Activated CD8-positive, alpha-beta memory T cell treated with anti-CD3 and anti-CD28 coated beads for 1 hour (primary cell): ENCODE measurements at places on chromosomes 3 and 15.

- no peak for DNase-seq
Measured at GRCh38 chr3:137770066-137770834, 6.1 kb downstream of the SOX14 start.

- no peak for DNase-seq
Measured at GRCh38 chr3:159749406-159749805, 239.2 kb upstream of the IL12A start.

DNA sequence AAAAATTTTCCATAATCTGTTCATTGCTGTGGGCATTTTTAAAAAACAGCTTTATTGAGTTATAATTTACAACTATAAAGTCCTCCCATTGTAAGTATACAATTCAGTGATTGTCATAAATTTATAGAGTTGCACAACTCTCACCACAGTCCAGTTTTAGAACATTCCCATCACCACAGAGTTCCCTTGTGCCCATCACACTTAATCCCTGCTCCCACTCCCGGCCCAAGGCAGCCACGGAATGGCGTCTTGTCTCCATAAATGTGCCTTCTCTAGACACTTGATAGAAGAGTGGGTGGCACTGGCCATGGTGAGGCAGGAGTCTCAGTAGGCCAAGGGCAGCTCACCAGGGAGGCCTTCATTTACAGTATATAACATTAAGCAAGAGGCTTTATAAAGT is 6.3 kb downstream of the TSEN2 start:
- no peak for DNase-seq

- DNase-seq: no peak
Measured at GRCh38 chr3:16940769-16941700, 56.3 kb downstream of the PLCL2 start.

GRCh38 chr15:48090115-48090514 is 30.7 kb upstream of the SLC24A5 start:
- DNase-seq: no peak

- DNase-seq: no peak
Measured at GRCh38 chr15:56454836-56455235, 10.1 kb downstream of the MNS1 start.

GRCh38 chr3:187735837-187736236 is 9.4 kb downstream of the BCL6 start:
- DNase-seq: no peak

- peak; percentile 52 for DNase-seq
Measured at GRCh38 chr15:66603301-66604179, 37.7 kb upstream of the LCTL start.

DNA sequence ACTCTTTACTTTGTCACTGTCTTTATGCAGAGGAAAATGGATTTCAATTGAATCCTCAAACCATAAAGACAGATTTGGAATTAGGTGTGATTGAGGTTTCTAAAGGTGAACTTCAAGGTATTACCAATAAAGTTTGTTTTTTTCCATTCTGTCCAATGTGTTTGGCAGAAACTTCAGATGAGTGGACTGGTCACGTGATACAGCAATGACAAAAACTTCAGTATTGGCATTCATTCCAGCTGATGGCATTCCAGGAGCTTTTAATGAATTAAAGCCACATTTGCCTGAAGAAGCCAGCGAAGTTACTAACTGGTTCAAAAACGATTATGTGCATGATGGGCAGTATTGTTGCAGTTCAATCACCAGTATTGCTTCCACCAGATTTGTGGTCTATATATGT is 4.5 kb upstream of the MASP1 start:
- no peak for DNase-seq

DNA sequence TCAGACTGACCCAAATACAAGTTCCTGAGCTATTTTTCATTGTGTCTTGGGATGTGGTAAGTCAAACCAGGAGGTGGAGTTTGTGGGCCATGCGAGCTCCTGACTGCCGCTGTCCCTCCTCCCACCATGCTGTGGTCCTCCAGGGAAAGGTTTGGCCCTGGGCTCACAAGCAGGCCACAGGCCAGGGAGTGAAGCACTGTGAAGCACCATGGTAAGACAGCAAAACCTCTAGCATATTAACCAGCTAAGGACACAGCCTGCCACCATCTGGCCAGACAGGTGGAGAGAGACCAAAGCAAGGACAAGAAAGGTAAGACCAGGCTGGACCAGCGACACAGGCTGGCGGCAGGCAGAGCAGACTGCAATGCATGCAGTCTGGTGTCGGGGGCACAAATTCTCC is 15.3 kb downstream of the RAB43 start:
- DNase-seq: no peak

GRCh38 chr3:141336672-141337522 is 31.4 kb upstream of the ZBTB38 start:
- no peak for DNase-seq

DNA sequence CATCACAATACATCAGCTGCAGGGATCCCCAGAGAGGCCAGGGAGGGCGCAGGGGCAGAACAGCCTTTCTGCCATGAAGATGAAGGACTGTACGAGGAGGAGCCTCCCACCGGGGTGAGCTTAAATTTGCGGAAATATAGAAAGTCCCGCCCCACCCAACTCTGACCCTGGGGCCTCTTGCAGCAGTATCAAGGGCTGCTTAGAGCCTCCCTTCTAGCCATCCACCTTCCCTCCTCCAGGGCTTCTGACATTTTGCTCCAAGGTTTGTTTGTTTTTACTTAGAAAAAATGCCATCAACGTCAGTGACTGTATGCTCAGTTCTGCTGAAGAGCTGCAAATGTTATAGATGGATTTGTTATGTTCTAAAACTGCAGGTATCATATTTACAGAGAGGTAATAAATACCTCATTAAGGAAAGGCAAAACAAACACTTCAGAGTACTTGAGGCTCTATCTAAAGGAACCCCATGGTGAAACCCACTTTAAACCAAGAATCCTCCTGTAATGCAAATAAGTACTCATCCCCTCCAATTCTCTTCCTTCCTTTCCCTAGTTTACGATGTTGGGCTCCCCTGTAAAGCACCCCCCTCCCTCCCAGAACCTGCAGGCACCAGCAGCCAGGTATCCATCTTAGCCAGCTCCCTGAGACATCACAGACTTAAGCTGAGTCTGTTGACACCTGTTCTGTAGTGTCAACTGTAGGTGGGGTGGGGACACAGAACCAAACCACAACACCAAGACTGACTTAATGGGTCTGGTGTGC is 30.5 kb downstream of the RFTN1 start:
- no peak for DNase-seq

DNA sequence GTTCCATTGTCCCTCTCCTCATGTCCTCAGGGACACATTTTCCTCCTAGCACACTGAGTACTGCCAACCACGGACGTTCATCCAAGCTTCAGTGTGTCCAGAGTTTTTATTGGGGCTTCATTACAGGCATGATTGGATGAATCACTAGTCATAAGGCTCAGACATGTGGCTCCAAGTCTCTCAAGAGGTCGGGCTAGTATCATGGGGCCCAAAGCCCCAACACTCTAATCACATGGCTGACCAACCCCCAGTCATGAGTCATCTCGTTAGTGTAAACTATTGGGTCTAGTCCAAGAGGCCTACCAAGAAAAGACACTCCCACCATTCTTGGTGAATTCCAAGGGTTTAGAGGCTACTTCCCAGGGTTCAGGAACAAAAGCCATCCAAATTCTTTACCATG is 4.4 kb downstream of the TERC start:
- DNase-seq: no peak

GRCh38 chr3:132326251-132326650 is 9.0 kb downstream of the ACP3 start:
- DNase-seq: no peak

DNA sequence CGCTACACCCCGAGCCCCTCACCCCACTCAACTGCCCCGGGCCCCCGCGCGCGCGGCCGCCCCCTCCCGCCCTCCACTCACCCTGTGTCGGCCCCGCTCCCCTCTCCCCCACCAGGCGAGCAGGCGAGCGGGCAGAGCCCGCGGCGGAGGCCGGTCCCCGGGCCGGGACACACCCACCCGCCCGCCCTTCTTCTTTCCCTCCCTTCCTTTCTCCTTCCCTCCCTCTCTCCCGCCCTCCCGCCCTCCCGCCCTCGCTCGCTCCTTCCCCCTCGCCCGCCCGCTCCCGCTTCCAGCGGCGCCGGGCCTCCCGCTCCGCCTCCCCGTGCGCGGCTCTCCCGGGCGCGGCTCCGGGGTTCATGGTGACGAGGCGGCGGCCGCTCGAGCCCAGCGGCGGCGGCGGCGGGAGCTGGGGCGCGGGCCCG is at the start of gene CTDSPL:
Gene CTDSPL (plus strand): TSS at position 261 of the 422 bp plus-strand sequence. CDS start 320 bp downstream, outside the sequence.
- DNase-seq: no peak

DNA sequence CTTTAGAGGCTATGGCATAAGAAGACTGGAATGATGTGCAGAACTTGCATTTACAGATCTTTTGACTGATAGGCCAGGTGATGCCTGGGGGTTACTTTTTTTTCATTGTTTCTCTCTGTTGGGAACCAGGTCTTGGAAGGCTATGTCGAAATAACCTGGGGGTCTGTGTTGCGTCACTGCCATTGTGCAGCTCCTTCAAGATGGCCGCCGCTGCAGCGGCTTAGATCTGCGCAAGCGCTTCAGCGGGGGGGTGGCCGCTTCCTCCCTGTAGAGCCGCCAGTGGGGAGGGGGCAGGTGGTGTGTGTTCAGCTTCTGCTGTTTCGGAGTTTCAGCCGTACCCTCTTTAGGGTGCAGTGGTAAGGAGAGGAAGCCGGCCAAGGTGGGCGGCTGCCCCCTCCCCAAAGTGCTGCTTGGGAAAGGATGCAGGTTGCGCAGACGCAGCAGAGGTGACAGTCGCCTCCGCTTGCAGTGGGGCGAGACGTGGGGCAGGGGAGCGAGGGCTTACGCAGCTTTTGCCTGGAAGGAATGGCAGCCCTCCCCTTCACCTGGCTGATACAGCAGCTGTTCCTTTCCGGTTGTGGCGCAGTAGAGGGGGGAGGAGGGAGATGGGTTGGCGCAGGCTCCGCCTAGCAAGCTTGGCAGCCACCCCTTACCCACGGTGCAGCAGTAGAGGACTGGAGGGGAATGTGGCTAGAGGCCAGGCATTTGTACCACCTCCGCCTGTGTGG is 1.5 kb downstream of the SNRPN start:
- DNase-seq: peak; percentile 58

- no peak for DNase-seq
Measured at GRCh38 chr15:89383365-89384175, 48.9 kb upstream of the POLG start.

DNA sequence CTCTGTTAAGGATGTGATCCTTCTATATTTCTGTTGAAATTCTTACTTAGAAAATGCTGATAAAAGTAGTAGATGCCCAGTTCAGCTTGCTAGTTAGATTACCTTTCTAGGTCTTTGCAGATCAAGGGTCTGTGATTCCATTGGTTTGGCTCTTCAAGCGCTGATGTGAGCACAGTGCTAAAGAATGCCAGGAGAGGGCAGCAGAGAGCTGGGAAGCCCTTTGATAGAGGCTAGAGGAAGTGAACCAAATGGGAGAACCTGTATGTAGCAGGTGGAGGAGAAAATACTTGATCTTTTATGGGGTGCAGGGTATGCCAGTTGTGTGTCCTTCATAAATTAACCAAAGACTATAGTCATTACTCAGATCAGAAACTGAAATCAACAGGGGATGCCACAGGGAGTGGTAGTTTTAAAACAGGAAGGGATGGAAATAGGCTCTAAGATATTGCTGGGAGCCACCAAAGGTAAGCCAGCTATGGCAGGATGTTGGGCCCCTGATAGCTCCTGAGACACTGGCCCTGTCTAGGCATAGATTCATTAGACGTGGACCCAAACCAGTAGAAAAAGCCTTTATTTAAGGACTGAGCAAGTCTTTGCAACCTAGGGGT is 677.4 kb downstream of the SQOR start:
- DNase-seq: peak; percentile 28

GRCh38 chr3:128050597-128050996 is 1.6 kb upstream of the SEC61A1 start:
- no peak for DNase-seq

DNA sequence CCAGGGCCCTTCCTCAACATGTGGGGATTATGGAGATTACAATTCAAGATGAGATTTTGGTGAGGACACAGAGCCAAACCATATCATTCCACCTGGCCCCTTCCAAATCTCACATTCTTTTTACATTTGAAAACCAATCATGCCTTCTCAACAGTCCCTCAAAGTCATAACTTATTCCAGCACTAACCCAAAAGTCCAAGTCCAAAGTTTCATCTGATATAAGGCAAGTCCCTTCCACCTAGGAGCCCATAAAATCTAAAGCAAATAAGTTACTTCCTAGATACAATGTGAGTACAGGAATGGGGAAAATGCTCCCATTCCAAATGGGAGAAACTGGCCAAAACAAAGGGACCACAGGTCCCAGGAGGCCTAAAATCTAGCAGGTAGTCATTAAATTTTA is 309.5 kb upstream of the SLITRK3 start:
- no peak for DNase-seq

GRCh38 chr3:81043660-81044199 is 717.7 kb downstream of the GBE1 start:
- no peak for DNase-seq

GRCh38 chr3:72255191-72255590 is 470.2 kb upstream of the PROK2 start:
- no peak for DNase-seq

GRCh38 chr3:135192929-135193328 is 397.9 kb downstream of the EPHB1 start:
- no peak for DNase-seq

DNA sequence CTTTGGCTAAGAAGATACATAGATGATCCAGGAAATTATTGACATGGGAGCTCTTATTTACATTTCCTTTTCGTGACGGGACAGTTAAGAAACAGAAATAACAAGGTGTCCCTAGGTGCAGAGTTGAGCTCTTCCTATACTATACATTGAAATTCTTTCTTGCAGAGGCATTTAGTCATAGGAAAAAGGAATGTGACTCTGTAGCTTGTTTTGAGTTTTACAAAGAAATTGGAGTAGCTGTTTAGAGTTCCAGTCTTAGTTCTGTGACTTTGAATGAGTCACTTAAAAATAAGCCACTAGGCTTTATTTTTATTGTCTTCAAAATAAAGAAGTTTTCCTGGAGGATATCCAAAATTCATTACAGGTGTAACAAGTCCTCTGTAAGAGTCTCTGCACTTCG is 723.5 kb upstream of the SGO1 start:
- no peak for DNase-seq

GRCh38 chr15:57662091-57662744 is 44.3 kb upstream of the POLR2M start:
- DNase-seq: no peak

GRCh38 chr15:76153241-76154197 is 93.7 kb downstream of the TMEM266 start:
- no peak for DNase-seq

- no peak for DNase-seq
Measured at GRCh38 chr3:72798552-72799195, 49.6 kb downstream of the SHQ1 start.

DNA sequence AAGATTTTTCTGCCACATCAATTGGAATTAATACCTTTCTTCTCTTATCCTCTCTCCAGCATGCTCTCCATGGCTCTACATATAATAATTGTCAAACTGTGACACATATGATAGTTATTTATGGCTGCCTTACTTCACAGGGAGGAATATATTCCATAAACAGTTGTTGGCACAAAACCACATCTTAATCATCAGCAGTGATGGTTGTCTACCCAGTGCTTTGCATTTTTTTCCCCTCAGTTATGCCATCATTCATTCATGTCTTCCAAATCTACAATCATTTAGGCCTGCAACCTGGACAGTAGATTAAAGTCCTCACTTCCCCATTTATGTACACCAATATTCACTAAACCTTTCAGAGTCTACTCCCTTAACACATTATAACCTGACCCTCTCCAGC is 107.7 kb downstream of the THRB start:
- DNase-seq: no peak
